NCI-H2107 (cell line): ENCODE measurements at places on chromosomes 2 and 18.
A peak's percentile ranks its signal among the peaks of the same experiment; 100 is the strongest.

GRCh38 chr2:175293195-175293594 is 111.7 kb upstream of the ATP5MC3 start:
- no peak for DNase-seq

DNA sequence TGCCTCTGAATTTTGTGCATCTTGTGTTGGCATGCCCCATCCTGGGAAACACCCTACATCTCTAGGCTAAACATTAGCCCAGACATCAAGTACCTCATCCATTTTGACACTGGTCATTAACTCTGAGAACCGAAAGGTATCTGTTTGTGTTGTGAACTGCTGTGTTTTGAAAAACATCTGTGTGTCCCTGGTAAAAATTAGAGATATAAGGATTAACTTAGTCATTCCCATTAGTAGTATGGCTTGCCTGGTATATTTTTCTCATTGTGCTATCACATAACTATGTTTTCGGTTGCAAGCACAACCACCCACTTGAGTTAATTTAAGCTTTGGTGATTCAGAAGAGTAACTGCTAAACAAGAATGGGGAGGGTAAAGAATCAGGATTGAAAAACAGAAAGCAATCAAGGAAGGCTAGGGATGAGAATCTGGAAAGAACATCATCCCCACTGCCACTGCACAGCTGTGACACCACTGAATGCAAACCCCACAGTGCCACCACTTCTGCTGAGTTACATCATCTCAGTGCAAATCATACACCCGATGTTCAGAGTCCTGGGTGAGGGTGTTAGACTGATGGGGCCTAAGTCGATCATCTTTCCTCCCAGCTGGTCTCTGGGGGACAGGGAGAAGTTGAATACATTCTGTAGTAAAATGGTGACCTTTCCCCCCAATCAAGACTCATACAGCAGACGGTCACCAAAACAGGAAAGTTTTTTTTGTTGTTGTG is 234.0 kb downstream of the EPHA4 start:
- no peak for DNase-seq

- DNase-seq = no peak
Measured at GRCh38 chr18:8952769-8953760, 149.4 kb upstream of the NDUFV2 start.

DNA sequence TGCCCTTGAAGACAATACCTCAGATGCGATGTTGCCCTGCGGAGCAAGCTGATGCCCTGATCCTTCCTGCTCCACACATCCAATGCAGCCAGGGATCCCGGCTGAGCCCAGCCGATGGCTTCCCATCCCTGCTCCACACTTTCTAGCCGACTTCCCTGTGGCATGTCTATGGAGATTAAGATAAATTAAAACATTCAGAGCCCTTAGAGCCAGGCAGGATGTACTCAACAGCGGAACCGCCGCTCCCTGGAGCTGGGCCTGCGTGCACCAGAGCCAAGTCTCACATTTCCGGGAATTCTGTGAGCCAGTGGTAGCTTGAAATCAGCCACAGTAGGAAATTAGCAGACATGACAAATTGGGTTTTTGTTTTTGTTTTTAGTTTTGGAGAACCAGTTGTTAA is 620.6 kb downstream of the GALR1 start:
- DNase-seq = no peak

DNA sequence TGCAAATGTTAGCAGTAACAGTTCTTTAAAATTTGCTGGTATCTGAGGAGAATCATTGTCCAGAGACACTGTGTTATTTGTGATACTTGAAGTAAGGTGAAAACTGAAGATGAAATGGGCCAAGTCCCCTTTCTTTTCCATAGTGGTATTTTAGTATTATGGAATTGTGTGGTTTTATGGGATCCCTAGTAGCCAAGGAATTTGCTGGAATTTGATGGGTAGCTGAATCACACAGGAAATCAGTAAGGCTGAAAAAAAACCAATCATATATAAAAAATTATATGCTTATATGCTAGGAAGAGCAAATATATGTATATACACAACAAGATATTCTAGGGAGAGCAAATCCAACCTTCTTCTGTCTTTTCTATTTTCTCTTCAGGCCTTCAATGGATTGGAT is 54.2 kb upstream of the TACR1 start:
- no peak for DNase-seq

GRCh38 chr2:18106841-18107240 is 228.4 kb downstream of the KCNS3 start:
- DNase-seq = no peak

GRCh38 chr18:50619861-50620275 is 60.0 kb downstream of the MAPK4 start:
- DNase-seq = no peak

DNA sequence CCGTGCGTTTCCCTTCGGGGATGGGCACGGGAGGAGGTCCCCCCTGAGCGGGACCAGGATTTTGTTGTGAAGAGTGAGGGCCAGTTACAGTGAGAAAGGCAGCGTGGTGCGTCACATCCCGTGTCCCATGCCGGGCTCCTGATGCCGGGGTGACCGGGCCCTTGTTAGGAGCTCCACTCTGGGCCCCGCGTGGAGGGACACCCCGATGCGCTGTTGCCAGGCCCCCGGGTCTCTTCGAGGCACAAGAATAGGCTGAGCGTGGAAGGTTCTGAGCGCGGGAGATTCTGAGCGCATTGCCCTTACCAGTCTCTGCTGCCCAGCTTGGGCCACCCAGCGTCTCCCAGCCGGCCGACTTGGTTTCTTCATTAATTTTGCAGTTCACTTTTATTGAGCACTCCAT is 17.6 kb downstream of the CTDP1 start:
- no peak for DNase-seq

DNA sequence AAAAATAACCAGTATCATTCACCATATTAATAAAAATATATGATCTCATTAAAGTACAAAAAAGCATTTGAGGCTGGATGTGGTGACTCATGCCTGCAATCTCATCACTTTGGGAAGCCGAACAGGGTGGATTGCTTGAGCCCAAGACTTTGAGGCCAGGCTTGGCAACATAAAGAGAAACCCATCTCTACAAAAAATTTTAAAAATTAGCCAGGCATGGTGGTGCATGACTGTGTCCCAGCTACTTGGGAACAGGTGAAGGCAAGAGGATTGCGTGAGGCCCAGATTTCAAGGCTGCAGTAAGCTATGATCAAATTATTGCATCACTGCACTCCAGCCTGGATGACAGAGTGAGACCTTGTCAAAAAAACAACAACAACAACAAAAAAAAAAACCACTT is 75.9 kb downstream of the RAD51AP2 start:
- DNase-seq = no peak

GRCh38 chr18:36399055-36399454 is 101.5 kb downstream of the FHOD3 start:
- no peak for DNase-seq

GRCh38 chr2:117973498-117974082 is 40.3 kb downstream of the CCDC93 start:
- DNase-seq = no peak

GRCh38 chr2:216056739-216057138 is 24.9 kb downstream of the PECR start:
- no peak for DNase-seq

DNA sequence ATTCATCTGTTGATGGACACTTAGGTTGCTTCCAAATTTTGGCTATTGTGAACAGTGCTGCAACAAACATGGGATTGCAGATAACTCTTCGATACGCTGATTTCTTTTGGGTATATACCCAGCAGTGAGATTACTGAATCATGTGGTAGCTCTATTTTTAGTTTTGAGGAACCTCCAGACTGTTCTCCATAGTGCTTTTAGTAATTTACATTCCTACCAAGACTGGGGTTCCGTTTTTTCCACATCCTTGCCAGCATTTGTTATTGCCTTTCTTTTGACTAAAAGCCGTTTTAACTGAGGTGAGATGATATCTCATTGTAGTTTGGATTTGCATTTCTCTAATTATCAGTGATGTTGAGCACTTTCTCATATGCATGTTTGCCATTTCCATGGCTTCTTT is 200.3 kb downstream of the MBD5 start:
- no peak for DNase-seq

GRCh38 chr2:235502336-235502735 is 8.5 kb downstream of the AGAP1 start:
- no peak for DNase-seq

GRCh38 chr2:106201661-106202060 is 7.6 kb upstream of the UXS1 start:
- DNase-seq = no peak

- DNase-seq = no peak
Measured at GRCh38 chr2:240921311-240921994, 15.3 kb downstream of the CROCC2 start.

- no peak for DNase-seq
Measured at GRCh38 chr18:41999751-42000150, 44.7 kb downstream of the PIK3C3 start.

DNA sequence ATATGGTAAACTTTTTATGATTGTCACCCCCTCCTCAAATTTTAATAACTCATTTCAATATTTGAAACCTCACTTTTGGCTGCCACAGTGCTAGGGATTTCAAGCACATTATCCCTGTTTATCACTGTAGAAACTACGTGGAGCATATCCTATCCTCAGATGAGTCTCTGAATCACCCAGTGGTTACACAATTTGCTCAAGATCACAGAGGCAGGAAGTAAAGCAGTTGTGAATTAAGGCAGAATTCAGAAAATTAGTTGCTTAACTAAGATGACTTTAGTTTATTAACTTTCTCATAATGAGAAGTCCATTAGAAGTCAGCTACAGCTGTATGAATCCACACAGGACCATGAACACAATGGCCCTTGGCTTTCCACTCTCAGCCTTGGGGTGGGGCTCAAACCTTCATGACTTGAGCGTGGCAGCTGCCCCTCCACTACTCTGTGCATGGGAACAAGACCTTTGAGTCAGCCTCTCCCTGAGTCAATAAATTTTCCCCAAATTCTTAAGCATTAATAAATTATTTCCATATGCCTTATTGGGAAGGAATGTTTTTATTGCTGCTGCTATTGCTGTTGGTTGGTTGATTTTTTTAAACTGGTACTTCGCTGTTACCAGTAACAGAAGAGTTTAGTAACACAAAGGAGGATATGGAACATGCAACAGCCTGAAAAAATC is 369.0 kb downstream of the CBLN2 start:
- no peak for DNase-seq

- no peak for DNase-seq
Measured at GRCh38 chr2:218294430-218295022, 2.2 kb upstream of the TMBIM1 start.

- no peak for DNase-seq
Measured at GRCh38 chr2:119523952-119524694, at the start of gene SCTR. Gene SCTR, minus strand, starts transcription at chr2:119524483. Its CDS starts 257 bp downstream, at chr2:119524226.

DNA sequence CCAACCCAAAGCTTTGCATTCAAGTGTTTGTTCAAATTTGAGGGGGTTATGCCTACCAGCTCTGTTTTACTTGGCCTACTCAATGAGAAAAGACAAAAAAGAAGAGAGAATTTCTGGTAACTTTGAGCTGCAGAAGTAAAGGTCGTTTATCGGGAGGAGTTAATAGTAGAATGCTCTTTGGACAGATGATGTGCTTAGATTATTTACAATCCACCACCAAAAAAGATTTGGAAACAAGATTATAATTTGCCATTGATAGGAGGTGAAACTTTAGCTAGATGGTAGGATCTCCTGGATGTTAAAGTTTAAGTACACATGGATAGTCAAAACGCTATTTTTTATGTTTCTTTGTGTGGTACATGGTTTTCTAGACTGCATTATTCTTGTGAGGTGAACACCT is 24.9 kb upstream of the CPS1 start:
- no peak for DNase-seq

DNA sequence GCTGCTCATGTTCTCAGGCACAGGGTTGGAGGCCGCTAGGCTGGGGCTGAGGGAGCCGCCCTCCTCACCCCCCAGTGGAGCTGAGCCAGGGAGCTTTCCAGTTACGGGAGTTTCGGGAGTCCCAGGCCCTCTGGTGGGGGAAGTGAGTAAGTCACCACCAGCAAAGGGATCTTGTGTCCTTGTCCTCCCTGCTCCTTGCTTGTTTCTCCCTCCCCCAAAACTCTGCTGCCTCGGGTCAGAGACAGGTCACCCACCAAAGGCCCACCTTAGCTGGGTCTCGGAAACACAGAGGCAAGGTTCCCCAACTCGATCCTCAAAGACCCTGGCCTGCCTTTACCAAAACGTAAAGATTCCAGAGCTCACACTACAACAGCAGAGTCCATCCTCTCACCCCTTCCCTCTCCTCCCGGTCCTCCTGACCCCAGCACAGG is 60.5 kb upstream of the POMC start:
- peak; percentile 33 for DNase-seq

- DNase-seq = no peak
Measured at GRCh38 chr2:85584354-85584856, at the start of gene VAMP5. Gene VAMP5, plus strand, starts transcription at chr2:85584431. Its CDS starts 60 bp downstream, at chr2:85584491.

GRCh38 chr2:111030260-111030891 is 90.3 kb upstream of the BCL2L11 start:
- DNase-seq = no peak

DNA sequence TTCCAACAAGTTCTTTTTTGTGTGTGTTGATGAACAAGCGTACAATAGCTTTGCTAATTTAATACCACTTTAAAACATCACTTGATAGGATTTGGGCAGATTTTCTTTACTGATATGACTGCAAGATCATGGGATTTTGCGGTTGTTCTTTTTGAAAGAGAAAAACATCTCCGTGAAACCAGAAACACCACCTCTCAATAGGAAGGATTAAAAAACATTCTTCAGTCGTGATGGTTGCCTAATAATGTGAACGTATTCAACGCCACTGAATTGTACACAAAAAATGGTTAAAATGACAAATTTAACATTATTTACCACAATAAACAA is 19.3 kb downstream of the RBMS1 start:
- no peak for DNase-seq

DNA sequence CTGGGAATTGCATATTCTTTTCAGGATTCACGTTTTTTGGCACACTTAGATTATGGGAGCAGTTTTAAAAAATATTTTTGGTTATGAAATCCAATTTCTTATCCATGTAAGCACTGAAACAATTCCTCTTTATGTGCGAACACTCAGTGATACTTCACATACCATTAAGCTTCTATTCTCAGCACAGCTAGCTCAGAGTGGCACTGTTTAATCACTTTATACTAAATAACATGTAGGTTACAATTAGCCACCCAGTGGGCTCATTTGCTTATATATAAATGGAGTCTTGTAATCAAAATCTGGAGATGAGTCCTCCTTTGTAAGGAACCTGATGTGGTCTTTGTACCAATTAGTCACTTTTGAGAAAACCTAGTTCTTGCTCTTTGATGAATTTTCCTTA is 11.3 kb upstream of the MC4R start:
- no peak for DNase-seq

- no peak for DNase-seq
Measured at GRCh38 chr2:140589273-140589672, 1541.5 kb downstream of the LRP1B start.

DNA sequence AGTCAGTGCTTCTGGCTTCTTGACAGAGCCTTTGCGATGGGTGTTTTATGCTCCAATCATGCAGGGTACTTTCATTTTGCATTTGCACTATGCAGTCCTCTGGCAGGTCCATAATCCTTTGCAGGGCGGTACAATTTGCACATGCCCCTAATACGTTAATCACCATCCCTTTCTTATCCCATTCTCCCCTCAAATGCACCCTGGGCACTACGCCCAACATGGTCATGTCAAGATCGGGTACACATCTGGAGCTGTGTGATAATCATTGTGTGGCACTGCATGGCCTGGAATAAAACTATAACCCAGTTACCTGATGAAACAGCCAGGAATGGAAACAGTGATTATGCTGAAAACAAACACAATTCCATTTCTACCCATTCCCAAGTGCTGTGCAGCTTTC is 27.7 kb downstream of the LOXHD1 start:
- no peak for DNase-seq
